ENCODE measurements at places on chromosomes 6 and 20.

DNA sequence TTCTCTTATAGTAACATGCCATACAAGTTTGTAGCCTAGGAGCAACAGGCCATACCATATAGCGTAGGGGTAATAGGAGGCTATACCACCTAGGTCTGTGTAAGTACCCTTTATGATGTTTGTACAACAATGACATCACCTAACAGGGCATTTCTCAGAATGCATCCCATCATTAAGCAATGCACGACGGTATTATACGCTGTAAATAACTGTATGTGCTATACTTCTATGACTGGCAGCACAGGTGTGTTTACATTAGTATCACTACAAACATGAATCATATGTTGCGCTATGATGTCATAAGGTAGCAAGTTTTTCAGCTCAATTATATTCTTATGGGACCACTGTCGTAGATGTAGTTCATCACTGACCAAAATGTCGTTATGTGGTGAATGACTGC, 31.0 kb downstream of the ADNP start:
- no peak for DNase-seq

GRCh38 chr20:20253744-20254330, 114.1 kb upstream of the INSM1 start:
- DNase-seq: no peak

- no peak for DNase-seq
Measured at GRCh38 chr6:132084811-132085509, 133.8 kb upstream of the CCN2 start.

GRCh38 chr6:142631517-142632385, 313.2 kb downstream of the HIVEP2 start:
- DNase-seq: no peak

DNA sequence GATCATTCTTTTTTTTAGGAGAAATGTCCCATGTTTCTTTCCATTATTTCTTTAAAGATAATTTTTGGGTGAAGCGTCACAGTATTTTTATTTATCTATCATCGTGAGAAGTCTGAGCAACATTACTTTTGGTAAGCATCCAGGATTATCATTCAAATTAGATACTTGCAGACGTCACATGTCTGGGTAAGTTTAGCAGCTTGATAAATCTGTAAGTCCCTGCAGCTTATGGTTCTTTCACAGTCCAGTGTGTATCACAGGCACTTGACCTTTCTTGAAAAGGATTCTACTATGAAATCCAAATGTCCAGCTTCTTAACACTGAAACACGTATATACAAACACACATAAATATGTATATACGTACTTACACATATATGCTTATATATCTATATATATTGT, 359.4 kb downstream of the ESR1 start:
- DNase-seq: no peak

DNA sequence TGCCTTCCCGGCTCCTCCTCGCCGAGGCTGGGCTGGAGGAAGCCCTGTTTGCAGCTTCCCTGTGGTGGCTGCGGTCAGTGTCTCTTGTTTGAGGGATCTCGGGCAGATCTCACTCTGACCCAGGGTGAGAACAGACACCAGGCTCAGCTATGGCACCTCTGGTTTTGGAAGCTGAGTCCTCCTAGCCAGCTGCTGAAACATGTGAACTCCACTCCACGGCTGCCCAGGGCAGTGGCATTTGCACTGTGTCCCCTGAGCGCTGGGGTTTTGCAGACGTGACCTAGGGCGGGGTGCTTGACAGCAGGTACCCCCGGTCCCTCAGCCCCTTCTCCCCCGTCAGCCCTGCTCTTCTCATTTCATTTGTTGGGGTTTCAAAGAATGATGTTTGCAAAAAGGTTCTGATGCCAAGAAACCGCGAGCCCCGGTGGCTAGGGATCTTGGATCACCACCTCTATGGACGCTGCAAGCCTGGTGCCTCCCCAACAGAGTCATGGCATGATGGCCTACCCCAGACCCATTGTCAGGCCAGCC, 55.0 kb upstream of the DACT2 start:
- DNase-seq: no peak

- DNase-seq: no peak
Measured at GRCh38 chr20:43530321-43531090, 23.0 kb downstream of the L3MBTL1 start.

- no peak for DNase-seq
Measured at GRCh38 chr20:37380864-37381579, 35.1 kb downstream of the SRC start.

DNA sequence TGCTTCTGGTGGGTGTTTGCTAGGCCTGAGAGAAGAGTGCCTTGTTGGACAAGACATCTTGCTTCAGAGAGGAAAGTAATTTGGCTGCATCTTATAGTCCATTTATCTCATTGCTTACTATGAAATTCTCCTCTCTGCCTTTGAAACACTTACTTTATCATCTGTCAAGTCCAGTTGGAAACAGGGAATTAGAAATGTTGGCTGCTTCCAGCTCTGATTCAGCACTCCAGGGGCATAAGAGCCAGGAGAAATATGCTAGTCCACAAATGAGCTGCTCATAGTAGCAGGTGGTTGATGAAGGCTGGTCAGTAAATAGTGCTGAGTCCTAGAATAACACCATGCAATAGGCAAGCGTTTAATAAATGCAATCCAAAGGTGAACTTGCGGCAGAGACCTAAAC, 227.1 kb downstream of the SLC35F1 start:
- no peak for DNase-seq

- DNase-seq: no peak
Measured at GRCh38 chr6:21616005-21616404, 22.5 kb downstream of the SOX4 start.

DNA sequence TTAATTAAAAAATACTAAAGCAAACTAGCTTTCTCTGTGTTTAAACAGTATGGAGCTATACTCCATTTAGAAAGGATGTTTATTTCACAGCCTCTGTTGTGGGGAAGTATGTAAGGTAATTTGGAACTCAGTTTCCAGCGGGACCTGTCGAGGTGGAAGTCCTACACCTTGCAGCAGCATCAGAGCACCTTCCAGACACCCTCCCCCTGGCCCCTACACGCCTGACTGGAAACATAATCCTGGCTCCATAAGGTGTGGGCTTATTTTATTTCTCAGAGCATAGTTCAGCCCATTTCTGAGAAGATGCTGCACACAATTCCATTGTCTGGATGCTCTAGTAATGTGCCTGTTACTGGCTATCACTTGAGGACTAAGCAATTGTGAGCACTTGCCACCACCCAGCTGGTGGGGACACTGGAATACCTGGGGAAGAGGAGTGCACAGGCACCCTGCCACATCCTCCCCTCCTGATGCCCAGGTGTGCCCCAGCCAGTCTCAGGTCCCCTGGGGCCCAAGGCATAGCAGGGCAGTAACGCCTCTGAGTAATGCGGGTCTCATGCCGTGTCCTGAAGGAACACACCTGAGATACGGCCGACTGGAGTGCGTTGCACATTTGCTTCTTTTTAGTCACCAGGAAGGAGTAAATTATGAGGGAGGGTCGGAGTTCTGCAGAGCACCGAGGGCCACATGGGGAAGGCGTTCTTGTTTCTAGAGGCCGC, 556.5 kb downstream of the QKI start:
- no peak for DNase-seq

GRCh38 chr6:3381233-3381921, 75.5 kb downstream of the SLC22A23 start:
- no peak for DNase-seq

DNA sequence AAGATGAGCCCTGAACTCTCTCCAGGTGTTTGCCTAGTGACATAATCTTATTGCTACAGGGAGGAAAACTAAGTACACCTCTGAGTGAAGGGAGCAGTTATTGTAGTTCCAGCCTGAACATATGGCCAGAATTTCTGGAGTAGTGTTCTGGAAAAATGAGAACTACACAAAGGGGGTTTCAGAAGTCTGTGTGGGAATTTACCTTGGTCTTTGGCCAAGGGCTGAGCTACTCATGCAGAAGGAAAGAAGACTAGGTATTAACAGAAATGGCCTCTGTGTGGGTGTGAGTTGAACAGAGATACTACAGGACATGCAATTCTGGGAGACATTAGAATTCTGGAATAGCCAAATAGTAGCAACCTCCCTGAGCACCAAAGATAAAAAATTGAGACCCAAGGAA, 1009.7 kb upstream of the GJE1 start:
- no peak for DNase-seq

GRCh38 chr6:126118058-126118755, 131.9 kb downstream of the TRMT11 start:
- no peak for DNase-seq

DNA sequence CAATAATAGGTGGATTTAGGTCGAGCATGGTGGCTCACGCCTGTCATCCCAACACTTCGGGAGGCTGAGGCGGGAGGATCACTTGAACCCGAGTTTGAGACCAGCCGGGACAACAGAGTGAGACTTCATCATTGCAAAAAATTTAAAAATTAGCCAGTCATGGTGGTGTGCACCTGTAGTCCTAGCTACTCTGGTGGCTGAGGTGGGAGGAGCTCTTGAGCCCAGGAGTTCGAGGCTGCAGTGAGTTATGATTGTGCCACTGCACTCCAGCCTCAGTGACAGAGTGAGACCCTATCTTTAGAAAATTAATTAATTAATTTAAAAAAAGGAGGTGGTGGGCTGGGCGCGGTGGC, 13.4 kb upstream of the C20orf203 start:
- no peak for DNase-seq

GRCh38 chr20:24634855-24635254, 165.4 kb downstream of the SYNDIG1 start:
- no peak for DNase-seq

Measured in stimulated activated CD4-positive, alpha-beta T cell treated with anti-CD3 and anti-CD28 coated beads, TNF-alpha, amount 100 ng/mL, for 4 hours (primary cell).